HEK293T (cell line): ENCODE measurements at places on chromosomes 7 and 10.

GRCh38 chr7:87404674-87405073 is 59.2 kb downstream of the CROT start:
- no peak for DNase-seq

GRCh38 chr7:24965831-24966708 is 13.9 kb downstream of the OSBPL3 start:
- DNase-seq, result no peak

- DNase-seq, result no peak
Observed at GRCh38 chr7:68041554-68041953, 1044.9 kb downstream of the TYW1 start.

GRCh38 chr10:963655-964054 is 24.6 kb upstream of the GTPBP4 start:
- DNase-seq, result no peak

DNA sequence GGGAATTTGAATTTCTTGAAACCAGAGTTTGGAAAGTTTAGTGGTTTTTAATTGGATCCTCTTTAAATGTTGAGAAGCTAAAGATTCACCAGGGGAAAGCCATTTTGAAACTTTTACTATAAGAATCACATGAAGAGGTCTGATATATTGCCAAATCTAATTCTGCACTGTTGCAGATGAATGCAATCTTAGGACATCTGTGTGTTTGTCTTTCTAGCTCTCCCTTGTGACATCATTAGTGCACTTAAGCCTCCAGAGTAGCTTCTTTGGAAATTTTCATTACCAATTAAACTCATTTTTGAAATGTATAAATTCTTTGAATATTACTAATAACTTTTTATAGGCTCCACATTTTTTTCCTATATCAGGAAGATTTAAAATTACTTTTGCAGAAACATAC is 160.2 kb downstream of the BICC1 start:
- no peak for DNase-seq
